ENCODE measurements at places on chromosomes 1 and 21. TPM values are rescaled to one million over a fixed set of nuclear protein-coding genes. Genes with fewer than 3 reads are reported as not detected.

DNA sequence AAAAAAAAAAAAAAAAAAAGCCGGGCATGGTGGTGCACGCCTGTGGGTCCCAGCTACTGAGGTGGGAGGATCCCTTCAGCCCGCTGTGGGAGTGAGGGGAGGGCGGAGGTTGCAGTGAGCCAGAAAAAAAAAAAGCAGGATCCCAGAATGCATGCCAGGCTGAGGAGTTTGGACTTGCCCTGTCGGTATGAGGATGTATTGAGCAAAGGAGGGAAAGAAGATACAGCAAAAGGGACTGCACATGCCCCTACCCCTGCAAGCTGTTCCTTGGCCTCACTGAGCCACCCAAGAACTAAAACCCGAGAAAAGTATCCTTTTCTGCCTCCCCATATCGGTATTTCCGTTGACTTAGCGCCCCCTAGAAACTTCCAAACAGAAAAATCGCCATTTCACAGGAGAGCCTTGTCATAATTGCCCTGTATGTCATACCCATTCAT, 1.3 kb upstream of the GPATCH4 start:
- DNase-seq, result no peak
- H3K27ac ChIP-seq, result no peak overlapping the region
- H3K36me3 ChIP-seq, result peaks cover 14% of the 10 kb centered on the region
- no peaks in the 10 kb centered on the region for H3K27me3 ChIP-seq
- peaks cover 38% of the 10 kb centered on the region for H3K4me1 ChIP-seq
- H3K4me3 ChIP-seq, result peak overlapping the region; percentile 45

DNA sequence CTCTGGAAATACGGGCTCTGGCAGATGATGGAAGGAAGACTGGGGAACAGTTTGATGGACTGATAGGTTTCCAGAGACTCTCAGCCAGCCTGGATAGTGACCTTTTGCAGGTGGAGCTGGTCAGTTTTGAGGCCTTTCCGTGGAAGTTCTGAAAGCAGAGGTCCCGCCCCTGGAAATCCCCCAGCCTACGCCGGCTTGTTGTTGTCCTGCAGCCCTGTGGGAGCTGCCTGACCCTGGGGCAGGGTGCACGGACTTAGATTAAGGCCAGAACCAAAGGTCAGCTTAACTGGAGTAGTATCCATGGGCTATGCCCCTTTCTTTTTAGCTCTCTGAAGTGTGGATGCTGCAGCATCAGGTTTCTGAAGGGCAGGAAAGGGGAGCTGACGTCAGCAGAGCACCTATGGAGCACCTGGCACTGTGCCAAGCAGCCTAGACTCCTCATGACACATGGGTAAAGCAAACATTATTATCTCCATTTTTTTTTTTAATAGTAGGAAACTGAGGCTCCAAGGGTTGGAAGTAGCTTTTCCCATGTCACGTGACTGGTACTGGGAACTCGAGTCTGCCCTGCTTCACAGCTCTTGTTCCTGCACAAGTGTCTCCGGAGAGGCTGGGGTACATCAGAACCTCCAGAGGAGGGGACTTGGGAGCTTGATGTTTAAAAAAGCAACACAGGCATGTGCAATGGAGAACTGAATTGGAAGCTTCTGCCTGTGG, 38.5 kb downstream of the IER5 start:
- H3K27me3 ChIP-seq, result no peaks in the 10 kb centered on the region
- DNase-seq, result no peak
- no peak overlapping the region for H3K4me3 ChIP-seq
- no peaks in the 10 kb centered on the region for H3K36me3 ChIP-seq
- H3K4me1 ChIP-seq, result peaks cover 7% of the 10 kb centered on the region
- no peak overlapping the region for H3K27ac ChIP-seq

DNA sequence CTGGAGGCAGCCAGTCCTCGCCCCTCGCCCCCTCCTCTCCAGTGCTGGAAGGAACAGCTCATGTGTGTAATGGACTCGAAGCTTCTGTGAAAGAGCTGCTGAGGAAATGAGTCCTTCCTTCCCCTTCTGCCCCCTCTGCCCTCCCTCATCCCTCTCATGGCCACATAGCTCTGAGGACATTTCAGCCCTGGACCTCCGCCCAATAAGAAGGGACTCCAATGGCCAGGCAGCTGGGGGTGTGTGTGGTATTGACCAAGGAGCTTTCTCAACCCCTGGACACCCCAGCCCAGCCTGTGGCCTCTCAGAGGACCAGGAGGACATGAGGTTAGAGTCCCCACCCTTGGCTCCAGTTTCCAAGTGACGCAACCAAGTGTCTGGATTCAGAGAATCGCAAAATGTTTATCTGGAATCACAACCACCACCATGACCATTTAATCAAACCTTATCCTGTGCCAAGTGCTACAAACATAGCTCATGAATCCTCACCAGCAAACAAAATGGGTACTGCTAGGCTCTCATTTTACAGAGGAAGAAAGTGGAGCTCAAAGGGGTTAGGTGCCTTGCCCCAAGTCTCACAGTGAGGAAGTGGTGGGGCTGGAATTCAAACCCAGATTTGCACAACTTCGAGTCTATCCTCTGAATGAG, 47.8 kb upstream of the ECE1 start:
- H3K27ac ChIP-seq, result peak overlapping the region; percentile 74
- peaks cover 94% of the 10 kb centered on the region for H3K4me1 ChIP-seq
- H3K36me3 ChIP-seq, result peaks cover 21% of the 10 kb centered on the region
- peak; percentile 33 for DNase-seq

DNA sequence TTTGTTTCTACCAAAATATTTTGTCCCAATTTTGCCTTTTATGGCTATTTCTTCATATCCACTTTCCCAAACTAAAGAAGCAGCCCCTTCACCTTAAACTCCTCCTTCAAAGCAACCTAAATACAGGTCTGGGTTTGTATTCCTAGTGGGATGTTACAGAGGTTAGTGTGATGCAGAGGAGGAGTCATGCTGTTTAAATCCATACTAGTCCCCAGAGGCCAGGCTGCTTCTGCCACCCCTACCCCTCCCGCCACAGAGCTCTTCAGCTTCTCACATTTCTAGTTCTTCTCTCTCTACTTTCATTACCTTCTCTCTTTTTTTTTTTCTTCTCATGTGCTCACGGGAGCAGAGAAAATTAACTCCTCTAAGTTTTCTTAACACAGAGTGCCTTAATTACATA, 29.3 kb downstream of the SELL start:
- H3K4me3 ChIP-seq, result peak overlapping the region; percentile 12
- no peaks in the 10 kb centered on the region for H3K27me3 ChIP-seq
- peaks cover 47% of the 10 kb centered on the region for H3K4me1 ChIP-seq
- no peaks in the 10 kb centered on the region for H3K36me3 ChIP-seq
- peak overlapping the region; percentile 90 for H3K27ac ChIP-seq

DNA sequence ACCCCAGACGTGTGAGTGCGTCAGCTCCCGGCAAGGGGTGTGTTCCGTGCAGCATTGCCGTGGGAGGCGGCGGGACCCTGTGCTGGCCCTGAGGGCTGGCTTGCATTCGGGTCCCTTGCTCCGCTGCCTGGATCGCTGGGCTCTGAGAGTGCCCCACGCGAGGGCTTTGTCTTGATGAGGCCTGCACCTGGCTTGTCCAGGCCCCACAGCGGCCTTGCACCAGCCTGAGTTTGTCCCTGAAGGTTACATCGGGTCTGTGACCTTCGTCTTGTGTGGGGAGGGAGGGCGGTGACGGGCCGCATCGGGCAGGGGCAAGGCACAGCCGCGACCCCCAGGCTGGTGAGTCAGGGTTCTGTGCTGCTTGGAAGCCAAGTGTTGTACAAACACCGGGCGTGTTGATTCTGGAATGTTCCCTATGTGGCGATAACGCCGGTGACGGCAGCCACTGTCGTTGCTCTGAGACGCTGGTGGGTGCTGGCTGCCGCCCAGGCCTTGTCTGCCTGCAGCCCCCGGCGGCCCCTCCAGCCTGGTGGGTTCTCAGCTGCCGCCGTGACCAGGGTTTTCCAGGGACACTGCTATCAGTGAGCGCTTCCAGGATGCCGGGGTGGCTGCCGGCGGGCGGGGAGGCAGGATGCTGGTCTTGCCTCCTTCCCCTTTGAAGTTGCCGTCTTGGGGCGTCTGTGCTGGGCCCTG, 42.9 kb downstream of the SLX9 start:
- H3K27ac ChIP-seq, result no peak overlapping the region
- H3K36me3 ChIP-seq, result no peaks in the 10 kb centered on the region
- H3K4me1 ChIP-seq, result no peaks in the 10 kb centered on the region
- no peak overlapping the region for H3K4me3 ChIP-seq
- no peak for DNase-seq

DNA sequence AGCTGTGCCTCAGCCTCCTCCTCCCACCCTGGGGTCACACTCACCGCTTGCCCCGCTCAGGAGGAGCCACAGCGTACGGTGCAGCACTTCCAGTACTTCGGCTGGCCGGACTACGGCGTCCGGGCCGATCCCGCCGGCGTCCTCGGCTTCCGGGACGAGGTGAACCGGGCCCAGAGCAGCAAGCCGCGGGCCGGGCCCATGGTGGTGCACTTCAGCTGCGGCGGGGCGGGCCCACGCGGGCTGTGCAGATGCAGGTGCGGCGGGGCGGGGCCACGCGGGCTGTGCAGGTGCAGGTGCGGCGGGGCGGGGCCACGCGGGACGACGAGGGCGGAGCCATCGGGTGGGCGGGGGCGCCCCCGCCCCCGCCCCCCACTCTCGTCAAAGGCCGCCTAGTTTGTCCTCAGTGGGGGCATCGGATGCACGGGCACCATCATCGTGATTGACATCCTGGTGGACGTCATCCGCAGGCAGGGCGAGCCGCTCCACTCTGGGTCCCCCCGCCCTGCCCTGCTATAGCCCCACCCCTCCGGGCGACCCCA, 5.5 kb downstream of the RNF223 start:
- peak overlapping the region; percentile 77 for H3K4me3 ChIP-seq
- peaks cover 5% of the 10 kb centered on the region for H3K27me3 ChIP-seq
- peaks cover 25% of the 10 kb centered on the region for H3K4me1 ChIP-seq
- no peak for DNase-seq

DNA sequence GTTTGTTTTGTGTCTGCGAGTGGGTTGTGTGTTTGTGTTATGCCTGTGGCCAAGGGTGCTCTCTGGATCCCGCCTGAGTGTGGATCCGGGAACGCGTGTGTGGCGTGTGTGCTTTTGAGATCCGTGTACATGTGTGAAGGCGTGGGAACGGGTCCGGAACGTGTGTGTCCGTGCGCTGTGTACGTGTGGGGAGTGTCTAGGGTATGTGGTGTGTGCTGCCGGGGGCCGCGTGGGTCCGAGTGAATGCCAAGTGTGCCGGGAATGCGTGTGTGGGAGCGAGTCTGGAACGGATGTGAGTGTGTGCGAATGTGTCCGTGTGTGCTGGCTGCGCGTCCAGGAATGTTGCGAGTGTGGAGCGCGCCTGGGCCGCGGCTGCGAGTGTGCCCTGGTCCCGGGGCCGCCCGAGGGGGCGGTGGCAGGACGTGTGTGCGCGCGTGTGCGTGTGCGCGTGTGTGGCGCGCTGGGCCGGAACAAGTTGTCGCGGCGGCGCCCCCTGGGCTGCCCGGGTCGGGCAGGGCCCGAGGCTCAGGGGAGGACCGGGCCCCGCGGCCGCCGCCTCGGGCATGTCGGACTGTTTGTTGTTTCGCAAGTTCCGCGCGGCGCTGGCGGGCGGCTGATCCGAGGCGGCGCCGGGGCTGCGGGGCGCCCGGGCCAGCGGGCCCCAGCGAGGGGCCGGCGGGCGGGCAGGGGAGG, 953 bp downstream of the PTPRU start:
- peaks cover 4% of the 10 kb centered on the region for H3K36me3 ChIP-seq
- peaks cover 50% of the 10 kb centered on the region for H3K27me3 ChIP-seq
- H3K27ac ChIP-seq, result no peak overlapping the region
- H3K4me3 ChIP-seq, result peak overlapping the region; percentile 60
- no peak for DNase-seq

GRCh38 chr1:186770421-186770820, 58.3 kb upstream of the PLA2G4A start:
- no peaks in the 10 kb centered on the region for H3K4me1 ChIP-seq
- no peak overlapping the region for H3K4me3 ChIP-seq
- no peak for DNase-seq
- no peak overlapping the region for H3K27ac ChIP-seq
- peaks cover 2% of the 10 kb centered on the region for H3K27me3 ChIP-seq
- no peaks in the 10 kb centered on the region for H3K36me3 ChIP-seq

The FCRL1 gene
- total RNA-seq, result not detected

The KCNE1 gene
- 0.21 TPM for total RNA-seq

The CRYBG2 gene
- total RNA-seq, result 1.3 TPM

The CGN gene
- total RNA-seq, result 1.3 TPM

The TIAM1 gene
- 74.9 TPM for total RNA-seq

The METTL18 gene
- 10.8 TPM for total RNA-seq

The PDZK1IP1 gene
- total RNA-seq, result not detected

Measured in activated CD4-positive, alpha-beta memory T cell treated with anti-CD3 and anti-CD28 coated beads for 36 hours (primary cell).